NCI-H1105 treated with DMSO at 0.1 percent for 48 hours (cell line): ENCODE measurements at places on chromosomes 12 and 14.
A peak's percentile ranks its signal among the peaks of the same experiment; 100 is the strongest.

DNA sequence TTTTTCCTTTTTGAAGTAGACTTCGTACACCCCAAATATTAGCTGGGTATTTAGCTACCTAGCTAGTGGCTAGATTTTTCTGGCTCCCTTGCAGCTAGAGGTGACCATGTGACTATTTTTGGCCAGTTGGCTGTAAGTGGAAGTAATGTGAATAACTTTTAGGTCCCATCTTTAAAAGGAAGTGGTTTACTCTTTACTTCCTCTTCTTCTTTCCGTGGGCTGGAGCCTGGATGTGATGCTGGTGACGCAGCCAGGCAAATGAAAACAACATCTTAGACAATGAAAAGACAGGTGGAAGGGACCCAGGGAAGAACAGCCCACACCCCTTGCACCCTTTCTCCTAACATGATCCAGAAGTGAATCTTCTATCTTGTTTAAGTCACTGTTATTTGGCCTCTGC lies 245.5 kb downstream of the ATP23 start:
- no peak for DNase-seq

DNA sequence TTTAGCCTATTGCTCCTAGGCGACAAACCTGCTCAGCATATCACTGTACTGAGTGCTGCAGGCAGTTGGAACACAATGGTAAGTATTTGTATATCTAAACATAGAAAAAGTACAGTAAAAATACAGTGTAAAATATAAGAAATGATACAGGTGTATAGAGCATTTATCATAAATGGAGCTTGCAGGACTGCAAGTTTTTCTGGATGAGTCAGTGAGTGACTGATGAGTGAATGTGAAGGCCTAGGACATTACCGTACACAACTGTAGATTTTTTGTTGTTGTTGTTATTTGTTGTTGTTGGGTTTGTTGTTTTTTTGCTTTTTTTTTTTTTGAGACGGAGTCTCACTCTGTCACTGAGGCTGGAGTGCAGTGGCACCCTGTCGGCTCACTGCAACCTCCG lies 33.4 kb downstream of the PNMA1 start:
- no peak for DNase-seq

DNA sequence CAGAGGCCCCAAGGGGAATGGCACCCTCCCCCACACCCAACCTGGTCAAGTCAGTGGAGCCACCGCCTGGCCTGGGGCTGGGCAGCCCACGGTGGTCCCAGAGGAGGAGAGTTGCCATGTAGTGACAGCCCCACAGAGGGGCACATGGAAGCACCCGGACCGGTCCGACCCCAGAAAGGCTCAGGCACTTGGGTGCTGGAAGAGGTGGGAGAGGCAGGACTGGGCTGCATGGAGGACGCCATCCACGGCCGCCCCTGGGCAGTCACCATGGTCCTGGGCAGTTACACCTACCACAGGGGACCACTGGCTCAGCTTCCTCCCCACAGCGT lies 37.9 kb upstream of the TMEM179 start:
- DNase-seq: no peak

GRCh38 chr14:59483363-59483762 lies 845 bp downstream of the L3HYPDH start:
- DNase-seq: no peak

DNA sequence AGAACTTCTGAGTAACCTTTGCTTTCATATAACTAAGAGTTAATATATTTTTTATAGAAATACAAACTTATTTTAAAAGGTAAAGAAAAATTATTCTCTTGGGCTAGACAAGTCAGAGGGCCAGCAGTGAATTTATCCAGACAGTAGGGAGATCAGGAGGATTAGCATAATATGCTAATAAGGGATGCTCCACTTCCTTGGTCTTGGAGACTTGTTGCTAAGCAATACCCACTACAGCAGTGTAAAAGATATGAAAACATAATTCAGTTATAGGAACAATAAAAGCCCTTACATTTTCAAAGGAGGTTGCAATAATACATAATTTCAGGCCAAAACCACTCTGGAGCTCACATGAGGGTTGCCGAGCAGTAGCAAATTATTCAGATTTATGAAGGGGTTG lies 615.6 kb downstream of the KCNH5 start:
- DNase-seq: no peak

- DNase-seq: no peak
Measured at GRCh38 chr14:68014771-68015170, 195.2 kb downstream of the RAD51B start.

DNA sequence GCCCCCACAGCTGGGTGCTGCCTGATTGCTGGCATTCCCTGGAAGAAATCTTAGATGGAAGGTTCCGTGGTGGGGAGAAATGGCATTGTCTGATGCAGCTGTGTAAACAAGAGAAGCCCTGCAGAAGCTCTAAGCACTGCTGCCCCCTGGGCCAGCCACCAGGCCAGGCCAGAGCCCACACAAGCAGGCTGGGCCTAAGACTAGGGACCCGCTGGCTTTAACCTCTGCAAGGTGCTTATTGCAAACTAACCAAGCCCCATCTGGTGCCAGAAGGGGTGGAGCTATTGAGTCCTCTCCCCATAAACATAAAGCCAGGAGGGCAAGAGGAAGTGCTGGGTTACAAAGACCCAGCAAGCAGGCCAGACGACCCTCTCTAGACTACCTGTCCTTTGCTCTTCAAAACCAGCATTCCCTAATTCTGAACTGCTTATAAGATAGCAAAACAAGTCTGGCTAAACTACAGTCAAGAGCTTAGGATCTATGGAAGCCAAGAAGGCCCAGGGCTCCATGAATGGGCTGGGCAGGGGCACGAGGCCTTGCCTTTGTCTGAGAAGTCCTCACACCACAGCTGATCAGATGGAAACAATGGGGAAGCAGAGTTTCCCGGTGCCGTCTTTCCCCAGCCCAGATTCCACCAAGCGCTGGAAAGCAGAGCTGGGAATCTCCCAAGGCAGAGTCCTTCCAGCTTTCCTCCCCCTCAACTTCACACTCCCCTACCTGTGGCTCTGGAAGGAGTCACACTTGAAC lies 28.8 kb downstream of the P2RX4 start:
- peak; percentile 78 for DNase-seq

- no peak for DNase-seq
Measured at GRCh38 chr12:52230364-52231281, 2.4 kb upstream of the KRT7 start.

DNA sequence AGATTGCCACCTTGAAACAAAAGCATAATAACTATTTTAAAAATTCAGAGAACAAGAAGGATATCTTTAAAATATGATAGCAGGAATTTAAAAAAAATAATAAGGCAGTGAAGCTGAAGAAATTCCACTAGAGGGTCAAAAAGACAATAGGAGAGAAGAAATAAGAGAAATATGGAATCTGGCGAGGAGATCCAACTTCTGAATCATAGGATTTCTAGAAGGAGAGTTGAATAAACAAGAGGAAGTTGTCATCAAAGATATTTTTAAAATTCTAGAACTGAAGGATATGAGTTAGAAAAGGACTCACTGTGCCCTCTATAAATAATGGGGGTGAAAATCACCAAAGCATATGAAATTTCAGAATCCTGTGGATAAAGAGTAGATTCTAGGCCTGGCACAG lies 26.8 kb upstream of the TOMM20L start:
- DNase-seq: no peak

- DNase-seq: no peak
Measured at GRCh38 chr14:90408713-90409112, 11.9 kb downstream of the CALM1 start.

DNA sequence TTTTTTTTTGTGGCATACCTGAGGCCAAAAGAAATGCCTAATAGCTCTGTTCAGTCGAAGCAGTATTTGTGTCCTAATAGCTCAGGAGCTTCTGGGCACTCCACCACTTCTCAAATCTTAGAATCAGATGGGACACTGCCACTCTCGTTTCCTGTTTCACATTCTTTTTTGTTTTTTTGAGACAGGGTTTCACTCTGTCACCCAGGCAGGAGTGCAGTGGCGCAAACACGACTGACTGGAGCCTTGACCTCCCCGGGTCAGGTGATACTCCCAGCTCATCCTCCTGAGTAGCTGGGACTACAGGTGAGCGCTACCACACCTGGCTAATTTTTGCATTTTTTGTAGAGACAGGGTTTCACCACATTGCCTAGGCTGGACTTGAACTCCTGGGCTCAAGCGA lies 52.7 kb downstream of the SPPL3 start:
- no peak for DNase-seq

GRCh38 chr12:68585966-68586365 lies 24.7 kb upstream of the RAP1B start:
- DNase-seq: no peak

DNA sequence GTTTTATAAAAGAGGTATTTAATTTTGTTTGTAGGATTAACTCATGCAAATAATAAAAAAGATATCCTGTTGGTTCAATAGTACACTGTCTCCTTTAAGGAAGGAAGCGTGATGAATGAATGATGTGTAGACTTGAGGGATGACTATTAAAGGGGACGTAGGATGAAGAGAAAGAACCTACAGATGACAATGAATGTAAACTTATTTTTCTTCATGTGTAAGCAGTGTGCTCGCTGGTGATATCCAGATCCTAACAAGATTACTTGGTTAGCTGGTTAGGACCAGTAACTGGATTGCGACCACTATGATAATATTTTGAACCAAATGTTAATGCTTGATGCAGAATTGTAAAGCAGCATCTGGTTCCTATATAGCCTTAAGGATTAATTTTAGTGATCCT lies 2.6 kb downstream of the ARF6 start:
- DNase-seq: no peak

DNA sequence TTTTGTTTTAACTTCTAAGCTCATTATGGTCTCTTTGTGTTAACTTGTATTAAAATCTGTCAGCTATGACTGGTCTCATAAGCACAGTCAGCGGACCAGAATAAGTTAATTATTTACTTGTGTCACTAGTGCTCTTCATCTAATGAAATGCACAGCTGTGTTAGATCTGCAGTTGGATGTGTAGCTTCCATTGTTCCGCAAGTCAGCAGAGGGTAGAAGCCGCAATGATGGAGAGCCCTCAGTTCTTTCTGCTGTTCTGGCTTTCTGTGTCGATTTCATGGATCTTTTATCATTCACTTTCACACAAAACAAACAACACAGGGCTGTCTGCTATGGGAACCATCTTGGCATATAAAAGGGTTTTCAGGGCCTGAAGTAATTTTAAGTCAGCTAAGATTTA lies 89.3 kb upstream of the RFX4 start:
- DNase-seq: no peak

DNA sequence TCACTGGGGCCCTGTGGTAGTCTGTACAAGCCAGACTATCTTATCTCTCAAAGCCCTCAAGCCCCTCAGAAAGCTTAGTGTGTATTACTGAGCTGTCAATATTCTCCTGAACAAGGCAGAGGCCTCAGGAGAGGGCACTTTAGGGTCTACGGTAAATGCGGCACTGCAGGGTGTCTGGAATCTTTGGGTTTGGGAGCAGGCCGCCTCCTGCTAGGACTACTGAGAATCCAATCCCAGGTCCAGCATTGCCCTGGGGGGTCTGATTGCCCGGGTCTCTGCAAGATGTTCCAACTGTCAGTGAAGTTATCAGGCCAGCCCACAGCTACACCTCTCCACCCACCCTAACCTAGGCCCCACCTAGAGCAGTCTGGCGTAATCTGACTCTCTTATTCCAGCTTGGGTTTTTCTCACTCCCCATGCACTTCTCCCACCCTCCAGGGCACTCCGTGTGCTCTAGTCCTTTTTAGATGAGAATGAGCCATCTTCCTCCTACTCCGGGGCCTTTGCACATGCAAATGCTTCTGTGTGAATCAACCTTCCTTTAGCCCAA lies 4.3 kb upstream of the ZFP36L1 start:
- no peak for DNase-seq

DNA sequence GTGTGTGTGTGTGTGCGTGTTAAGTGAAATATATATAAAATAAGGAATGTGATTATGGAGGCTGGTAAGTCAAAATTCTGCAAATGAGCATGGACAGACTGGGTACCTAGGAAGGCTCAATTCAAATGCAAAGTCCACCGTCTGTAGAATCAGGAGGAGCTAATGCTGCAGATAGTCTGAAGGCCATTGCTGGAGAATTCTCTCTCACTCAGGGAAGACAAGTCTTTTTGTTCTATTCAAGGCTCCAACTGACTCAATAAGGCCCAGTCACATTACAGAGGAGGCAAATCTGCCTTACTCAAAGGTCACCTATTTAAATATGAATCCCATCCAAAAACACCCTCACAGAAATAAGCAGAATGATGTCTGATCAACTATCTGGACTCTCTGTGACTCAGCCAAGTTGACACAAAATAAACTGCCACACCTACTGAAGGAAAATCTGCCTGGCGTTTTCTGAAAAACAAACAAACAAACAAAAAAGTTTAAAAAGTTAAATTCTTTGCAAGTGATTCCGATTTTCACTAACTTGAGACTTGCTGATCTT lies 684 bp upstream of the KLRF2 start:
- DNase-seq: no peak

DNA sequence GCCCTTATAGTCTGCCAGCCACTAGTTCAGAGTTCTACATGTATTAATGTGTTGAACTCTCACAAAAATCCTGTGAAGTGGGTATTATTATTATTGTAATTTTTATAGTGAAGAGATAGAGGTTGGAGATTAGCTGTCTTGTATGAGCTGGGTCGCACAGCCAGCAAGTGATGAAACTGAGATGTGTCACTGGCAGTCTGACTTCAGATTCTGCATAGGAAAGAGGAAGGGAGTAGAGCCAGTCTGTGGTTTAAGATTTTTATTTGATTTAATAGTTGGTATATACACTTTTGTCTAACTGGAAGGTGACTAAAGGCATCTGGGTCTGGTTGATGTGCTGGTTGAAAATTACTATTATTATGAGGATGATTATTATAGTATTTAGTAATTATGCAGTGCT lies 5.8 kb upstream of the FRS2 start:
- no peak for DNase-seq

DNA sequence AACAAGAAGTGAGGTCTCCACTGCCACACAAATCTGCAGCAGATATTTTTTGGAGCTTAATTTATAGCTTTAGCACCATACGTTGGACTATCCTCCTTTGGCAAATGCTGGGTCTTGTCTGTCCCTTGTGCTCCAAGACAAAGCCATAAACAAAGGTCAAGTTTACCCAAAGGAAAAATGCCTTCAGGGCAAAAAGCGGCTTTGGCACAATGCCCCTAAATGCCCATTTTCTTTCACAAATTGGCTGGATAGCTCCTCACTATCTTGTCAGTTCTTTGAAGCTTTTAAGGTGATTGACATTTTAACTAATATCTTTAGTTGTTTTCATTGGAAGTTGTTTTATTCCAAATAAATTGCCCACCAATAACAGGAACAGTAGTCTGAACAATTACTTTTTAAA lies 59.6 kb downstream of the EML5 start:
- no peak for DNase-seq

- DNase-seq: peak; percentile 21
Measured at GRCh38 chr14:31834616-31835015, 242.5 kb upstream of the ARHGAP5 start.

GRCh38 chr12:92419201-92419600 lies 273.6 kb upstream of the BTG1 start:
- DNase-seq: no peak

DNA sequence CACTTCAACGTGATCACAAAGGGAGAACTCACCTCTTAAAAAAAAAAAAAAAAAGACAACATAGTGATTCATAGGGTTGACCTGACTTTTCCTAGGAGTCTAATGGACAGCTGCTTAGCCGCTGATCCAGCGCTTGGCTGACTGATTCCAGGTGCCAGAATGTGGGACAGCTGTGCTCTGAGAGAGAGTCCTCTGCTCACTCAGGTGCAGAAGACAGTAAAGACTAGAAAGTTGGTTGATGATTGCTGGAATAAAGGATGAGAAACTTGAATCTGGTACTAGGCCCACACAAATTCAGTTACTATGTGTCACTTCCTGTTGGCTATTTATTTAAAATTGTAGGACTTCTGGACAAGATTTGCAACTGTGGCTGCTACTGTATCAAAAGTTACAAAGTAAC lies 229.4 kb downstream of the CHST11 start:
- DNase-seq: no peak

- DNase-seq: no peak
Measured at GRCh38 chr14:22664261-22664660, 20.1 kb upstream of the OR6J1 start.
